ENCODE measurements at places on chromosomes 13 and 19. TPM values are rescaled to one million over a fixed set of nuclear protein-coding genes. Genes with fewer than 3 reads are reported as not detected.

Gene ZNF222
- 4.7 TPM for polyA plus RNA-seq

Gene NLRP9
- polyA plus RNA-seq: not detected

Gene MCOLN1
- 14.2 TPM for polyA plus RNA-seq

Gene CD22
- polyA plus RNA-seq: 0.82 TPM

Gene CGB1
- not detected for polyA plus RNA-seq

Gene CAMSAP3
- 0.14 TPM for polyA plus RNA-seq

Gene ZNF99
- 0.24 TPM for polyA plus RNA-seq

Gene PSG4
- polyA plus RNA-seq: not detected

Gene EFNB2
- polyA plus RNA-seq: 20.7 TPM

DNA sequence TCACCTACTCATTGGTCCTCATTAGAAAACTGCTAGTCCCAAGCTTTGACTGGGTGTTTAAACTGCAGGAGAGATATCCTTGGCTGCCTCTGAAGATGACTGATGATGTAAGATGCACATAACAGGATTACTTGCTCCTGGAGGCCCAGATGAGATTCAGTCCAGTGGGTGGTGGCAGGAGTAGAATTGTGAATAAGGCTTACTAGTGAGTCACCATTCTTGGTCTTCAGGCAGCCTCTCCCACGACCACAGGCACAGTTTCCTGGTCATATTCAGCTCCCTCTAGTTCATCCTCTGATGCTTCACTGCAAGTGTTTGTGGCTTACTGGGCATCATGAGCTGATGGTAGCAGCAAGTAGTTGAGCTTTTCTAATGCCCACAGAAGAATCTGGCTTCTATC is 12.1 kb downstream of the SERTM1 start:
- no peak for DNase-seq

DNA sequence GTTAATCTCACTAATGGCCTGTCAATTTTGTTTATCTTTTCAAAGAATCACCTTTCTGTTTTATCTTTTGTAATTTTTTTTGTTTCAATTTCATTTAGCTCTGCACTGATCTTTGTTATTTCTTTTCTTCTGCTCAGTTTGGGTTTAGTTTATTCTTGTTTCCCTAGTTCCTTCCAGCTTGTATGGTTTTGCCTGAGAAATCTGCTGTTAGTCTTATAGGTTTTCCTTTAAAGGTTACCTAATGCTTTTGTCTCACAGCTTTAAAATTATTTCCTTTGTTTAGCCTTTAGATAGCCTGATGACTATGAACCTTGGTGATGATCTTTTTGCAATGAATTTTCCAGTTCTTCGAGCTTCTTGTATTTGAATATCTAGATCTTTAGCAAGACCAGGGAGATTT is 1869.8 kb upstream of the PCDH20 start:
- no peak for DNase-seq

DNA sequence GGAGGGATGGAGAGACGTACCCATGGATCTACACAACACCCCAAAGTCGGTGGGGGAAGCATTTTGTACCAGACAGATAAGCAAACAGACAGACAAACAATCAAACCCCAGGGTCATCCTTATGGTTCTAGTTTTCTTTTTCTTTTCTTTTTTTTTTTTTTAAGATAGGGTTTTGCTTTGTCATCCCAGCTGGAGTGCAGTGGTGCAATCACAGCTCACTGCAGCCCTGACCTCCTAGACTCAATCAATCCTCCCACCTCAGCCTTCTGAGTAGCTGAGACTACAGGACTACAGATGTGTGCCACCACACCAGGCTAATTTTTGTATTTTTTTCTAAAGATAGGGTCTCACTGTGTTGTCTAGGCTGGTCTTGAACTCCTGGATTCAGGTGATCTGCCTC is 17.9 kb upstream of the FBL start:
- no peak for DNase-seq

DNA sequence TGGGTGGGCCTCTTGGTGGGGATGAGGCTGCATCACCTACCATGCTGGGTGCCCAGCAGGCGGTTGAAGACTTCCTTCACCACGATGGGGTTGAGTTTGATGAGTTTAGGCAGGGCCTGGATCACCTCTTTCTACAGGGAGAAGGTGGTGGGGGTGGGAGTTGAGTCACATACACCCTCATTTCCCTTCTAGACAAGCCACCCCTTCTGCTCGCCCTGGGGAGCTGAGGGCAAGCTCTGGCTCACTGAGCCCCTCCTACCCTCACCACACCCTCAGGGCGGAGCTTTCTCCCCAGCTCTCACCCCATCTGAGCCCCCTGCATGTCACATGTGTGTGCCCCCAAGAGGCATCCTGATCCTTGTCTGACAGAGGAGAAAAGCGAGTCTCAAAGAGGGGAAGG is 7.6 kb upstream of the RSPH6A start:
- DNase-seq: no peak

GRCh38 chr19:33473653-33474305 is 47.8 kb downstream of the PEPD start:
- no peak for DNase-seq

- no peak for DNase-seq
Measured at GRCh38 chr19:39677961-39678889, 22.5 kb downstream of the LGALS16 start.

DNA sequence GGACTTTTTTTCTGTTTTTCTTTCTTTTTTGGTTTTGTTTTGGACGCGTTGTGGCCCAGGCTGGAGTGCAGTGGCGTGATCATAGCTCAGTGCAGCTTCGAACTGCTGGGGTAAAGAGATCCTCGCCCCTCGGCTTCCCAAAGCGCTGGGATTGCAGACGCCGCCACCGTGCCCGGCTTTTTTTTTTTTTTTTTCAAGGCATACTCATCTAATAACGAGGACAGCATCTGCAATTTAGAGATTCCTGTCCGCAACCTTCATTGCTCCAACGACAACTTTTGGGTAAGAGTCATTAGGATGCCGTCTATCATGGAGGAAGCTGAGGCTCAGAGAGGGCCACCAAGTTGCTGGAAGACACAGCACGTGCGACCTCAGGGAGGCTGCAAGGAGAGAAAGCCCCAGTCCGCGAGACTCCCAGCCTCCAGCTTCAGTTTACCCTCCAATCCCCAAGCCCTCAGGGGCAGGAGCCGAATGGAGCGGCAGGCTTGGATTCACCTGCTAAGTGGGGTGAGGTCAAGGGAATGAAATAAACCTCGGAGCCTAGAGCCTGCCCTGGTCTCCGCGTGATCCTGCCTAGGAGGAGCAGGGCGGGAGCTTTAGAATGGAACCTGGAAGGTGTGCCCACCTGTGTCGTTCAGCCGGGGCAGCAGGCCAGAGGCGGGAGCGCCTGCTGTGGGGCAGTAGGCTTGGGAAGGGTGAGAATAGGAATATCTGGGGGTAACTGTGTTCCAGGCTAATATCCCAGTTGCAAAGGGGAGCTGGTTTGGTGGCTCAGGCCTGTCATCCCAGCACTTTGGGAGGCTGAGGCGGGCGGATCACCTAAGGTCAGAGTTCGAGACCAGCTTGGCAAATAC is 676 bp upstream of the POLRMT start:
- no peak for DNase-seq

GRCh38 chr19:54364775-54365257 is at the start of gene LAIR1:
LAIR1 (minus strand) TSS chr19:54364931; CDS start chr19:54364804, 127 bp downstream.
- no peak for DNase-seq

- no peak for DNase-seq
Measured at GRCh38 chr19:18499055-18499775, 22.7 kb downstream of the ELL start.

- no peak for DNase-seq
Measured at GRCh38 chr19:39953915-39954314, 17.1 kb upstream of the PSMC4 start.

- no peak for DNase-seq
Measured at GRCh38 chr13:112875627-112876026, 93.4 kb upstream of the MCF2L start.

- DNase-seq: no peak
Measured at GRCh38 chr19:42601811-42602443, 7.2 kb upstream of the CEACAM8 start.

DNA sequence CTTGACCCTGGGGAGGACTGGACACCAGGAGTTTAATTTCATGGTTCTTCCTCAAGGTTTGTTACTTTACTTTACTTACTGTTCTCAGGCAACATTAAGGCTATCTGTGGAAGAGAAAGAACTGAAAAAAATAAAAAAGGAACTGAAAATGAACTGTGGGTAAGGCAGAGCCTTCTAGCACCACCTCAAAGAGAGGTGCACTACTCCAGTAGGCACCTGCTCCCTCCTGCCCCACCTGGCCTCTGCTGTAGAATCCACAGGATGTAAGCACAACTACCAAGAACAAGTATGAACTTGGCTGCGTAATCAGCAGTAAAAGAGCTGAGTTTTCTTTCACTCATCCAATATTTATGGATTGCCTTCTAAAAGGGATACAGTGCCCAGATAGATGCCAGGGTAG is 12.2 kb downstream of the ZNF112 start:
- DNase-seq: no peak

DNA sequence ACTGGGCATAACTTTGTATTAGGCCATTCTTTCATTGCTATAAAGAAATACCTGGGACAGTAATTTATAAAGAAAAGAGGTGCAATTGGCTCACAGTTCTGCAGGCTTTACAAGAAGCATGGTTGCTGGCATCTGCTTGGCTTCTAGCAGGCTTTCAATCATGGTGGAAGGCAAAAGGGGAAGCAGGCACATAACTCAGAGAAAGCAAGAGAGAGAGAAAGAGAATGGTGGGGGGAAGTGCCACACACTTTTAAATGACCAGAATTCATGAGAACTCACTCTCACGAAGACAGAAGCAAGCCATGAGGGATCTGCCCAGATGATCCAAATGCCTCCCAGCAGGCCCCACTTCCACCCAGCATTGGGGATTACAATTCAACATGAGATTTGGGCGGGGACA is 179.7 kb downstream of the SPRY2 start:
- no peak for DNase-seq

DNA sequence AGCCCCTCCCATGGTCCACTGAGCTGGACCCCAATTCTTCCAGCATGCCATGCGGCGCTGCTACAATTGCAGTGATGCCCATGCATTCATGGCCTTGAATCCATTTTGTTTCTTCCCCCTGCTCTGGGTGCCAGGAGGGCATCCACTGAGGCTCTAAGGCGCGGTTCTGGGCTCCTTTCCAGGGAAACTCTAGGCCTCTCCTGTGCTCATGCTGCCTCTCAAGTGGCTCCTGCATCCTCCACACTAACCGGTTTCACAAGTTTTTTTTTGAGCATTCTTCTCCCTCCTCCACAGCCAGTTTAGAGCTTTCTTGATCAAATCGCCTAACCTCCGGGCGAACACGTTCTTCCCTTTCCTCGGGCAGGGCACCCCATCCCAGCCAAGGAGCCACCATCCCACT is 69.1 kb upstream of the FLT1 start:
- no peak for DNase-seq

DNA sequence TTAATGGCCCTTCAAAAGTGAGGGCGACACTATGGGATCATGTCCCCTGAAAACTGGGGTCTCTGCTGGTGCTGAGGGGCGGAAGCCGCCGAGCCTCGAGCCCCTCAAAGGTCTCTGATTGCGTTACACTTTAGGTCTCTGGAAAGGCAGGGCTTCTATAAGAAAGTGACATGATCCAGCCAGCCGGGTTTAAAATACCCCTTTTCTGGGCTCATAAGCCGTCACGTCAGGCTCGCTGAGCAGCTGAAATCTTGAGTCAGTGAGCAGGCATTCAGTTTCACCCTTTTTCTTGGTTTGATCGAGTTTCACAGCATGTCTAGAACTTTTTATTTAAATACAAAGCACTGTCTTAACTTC is 600 bp upstream of the HMGB1 start:
- no peak for DNase-seq

- no peak for DNase-seq
Measured at GRCh38 chr19:45173816-45174215, 4.2 kb downstream of the TRAPPC6A start.

- no peak for DNase-seq
Measured at GRCh38 chr19:10283301-10284064, 3.3 kb upstream of the ICAM4 start.

DNA sequence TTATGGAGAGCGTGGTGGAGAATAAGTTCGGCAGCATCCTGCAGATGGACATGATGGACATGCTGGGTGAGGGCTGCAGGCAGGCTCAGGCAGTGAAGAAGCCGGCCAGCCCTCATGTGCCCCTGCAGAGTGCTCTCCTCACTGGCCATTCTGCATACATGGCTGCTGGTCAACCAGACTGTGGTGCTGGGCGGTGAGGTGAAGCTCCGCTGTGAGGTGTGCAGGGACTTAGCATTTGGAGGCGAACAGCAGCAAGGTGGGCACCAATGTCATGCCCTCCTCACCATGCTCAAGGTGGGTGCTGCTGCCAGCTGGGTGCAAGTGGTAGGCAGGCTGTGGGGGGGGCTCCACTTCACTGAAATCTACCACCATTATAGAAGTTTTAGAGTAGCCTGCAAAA is 5.7 kb upstream of the ZNF492 start:
- DNase-seq: no peak

GRCh38 chr13:64551755-64552154 is 2678.4 kb downstream of the PCDH9 start:
- DNase-seq: no peak

DNA sequence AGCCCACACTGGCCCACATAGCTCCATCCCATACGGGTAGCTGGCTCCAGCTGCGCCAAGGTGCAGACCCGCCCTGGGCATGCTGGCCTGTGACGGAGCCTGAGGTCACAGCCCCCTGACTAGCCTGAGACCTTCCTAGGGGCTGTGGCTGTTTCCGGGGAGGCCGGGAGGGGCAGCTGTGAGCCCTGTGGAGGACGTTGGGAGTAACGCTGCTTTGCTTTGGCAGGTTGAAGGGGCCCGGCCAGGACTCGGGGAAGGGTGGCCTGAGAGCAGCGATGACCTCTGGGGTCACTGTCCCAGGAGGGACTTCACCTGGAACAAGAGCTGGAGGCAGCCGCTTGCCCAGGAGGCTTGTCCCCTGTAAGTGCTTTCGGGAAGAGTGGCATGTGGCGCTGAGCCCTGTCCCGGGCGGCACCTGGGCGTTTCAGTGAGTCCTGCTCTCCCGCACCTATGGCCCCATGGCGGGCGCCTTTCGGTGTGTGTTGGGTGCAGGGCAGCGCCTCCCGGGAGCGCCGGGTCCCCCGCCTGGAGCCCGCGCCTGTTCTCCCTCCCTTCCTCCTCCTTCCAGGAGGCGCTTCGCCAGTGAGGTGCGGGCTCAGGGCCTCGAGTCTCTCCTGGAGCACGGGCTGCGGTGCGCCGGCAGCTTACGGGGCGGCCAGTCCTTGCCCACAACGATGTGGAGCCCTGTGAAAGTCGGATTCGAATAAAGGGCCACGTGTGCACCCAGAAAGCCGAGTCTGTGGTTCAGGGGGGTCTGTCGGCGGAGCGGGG is 1.1 kb upstream of the FAM174C start:
- DNase-seq: no peak

- DNase-seq: no peak
Measured at GRCh38 chr13:114108141-114108761, 24.2 kb downstream of the RASA3 start.

GRCh38 chr19:8490873-8491272 is 11.6 kb downstream of the PRAM1 start:
- no peak for DNase-seq

DNA sequence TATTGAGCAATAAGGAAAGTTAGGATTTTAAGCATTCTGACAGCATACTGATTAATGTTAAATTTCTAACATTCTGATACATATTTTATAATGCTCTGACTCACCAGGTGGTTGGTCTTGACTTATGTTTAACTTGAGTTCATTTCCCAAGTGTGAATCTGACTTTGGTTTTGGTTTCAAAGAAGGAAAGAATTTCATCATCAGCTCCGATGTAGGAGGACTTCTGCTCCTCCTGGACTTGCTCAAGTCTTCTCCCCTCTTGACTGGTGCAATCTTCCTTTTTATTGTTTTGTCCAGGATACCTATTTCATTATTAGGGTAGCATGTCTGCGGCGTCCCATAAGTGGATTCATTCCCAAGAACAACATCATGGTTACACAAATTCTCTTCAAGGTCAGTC is 141.3 kb downstream of the RNF17 start:
- no peak for DNase-seq

GRCh38 chr13:46640843-46641242 is 87.9 kb downstream of the LRCH1 start:
- no peak for DNase-seq
